ENCODE measurements at places on chromosomes 4 and X.

DNA sequence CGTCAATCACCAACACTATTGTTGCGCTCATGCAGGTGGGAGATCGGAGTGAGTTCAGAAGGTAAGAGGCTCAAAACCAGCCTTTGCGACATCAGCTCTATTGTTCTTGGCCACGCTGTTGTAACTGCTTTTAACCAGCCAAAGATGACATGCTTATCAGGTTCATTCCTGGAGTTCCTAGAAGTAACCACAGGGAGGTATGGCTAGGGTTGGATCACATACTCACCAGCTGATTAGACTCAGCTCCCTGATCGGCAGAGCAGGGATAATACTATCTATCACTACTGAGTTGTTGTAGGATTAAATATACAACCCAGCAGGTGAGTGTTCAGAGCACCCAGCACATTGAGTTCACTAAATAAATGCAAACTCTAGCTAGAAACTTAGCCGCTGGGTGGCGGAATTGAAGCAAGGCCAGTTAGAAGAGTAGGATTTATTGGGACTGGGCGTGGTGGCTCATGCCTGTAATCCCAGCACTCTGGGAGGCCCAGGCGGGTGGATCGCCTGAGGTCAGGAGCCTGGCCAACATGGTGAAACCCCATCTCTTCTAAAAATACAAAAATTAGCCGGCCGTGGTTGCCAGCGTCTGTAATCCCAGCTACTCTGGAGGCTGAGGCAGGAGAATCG, 12.4 kb downstream of the SLC34A2 start:
- DNase-seq = no peak

DNA sequence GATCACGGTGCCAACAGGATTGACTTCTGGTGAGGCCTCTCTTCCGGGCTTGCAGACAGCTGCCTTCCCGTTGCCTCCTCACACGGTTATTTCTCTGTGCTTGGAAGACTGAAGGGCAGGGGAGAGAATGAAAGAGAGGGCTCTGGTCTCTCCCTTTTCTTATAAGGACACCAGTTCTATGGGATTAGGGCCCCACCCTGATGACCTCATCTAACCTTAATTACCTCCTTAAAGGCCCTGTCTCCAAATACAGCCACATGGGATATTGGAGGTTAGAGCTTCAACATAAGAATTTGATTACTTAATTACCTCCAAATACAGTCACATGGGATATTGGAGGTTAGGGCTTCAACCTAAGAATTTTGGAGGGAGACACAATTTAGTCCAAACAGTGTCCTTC, 46.5 kb downstream of the EVC start:
- no peak for DNase-seq

DNA sequence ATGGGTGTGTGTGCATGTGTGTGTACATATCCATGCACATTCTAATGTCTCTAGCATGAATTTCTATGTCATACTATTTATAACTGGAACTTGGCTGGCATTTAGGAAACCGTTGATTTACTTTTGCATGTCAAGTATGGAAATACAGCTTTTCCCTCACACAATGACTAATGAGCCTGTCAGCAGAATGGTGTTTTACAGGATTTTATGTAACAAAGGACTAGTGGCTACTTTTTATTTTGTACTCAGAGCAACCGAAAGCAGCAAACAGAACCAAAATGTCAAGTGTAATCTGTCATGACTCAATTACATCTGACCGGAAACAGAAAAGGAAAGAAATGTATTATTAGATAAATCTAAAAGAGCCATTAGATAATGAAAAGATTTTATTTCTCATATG, 1911.5 kb upstream of the AGA start:
- DNase-seq = no peak

GRCh38 chr4:2284934-2285612, 23.2 kb upstream of the MXD4 start:
- no peak for DNase-seq

DNA sequence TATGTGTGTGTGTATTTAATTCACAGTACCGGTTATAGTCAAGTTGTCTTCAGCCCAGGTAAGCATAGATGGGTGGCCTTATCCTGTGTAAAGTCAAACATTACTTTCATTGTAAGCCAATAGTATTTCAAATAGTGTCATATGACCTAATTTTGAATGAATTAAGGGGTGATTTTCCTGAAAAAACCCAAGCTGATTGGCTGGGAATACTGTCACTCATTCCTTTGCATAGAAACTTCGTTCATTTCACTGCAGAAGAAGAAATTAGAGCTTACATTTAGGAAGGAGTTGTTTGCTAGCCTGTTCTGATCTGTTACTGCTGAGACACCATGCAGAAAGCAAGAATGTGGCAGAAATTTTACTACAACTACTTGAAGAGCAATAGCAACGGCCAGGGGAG, 45.4 kb downstream of the SMARCAD1 start:
- no peak for DNase-seq

- no peak for DNase-seq
Measured at GRCh38 chr4:90281541-90282355, 154.6 kb downstream of the CCSER1 start.

DNA sequence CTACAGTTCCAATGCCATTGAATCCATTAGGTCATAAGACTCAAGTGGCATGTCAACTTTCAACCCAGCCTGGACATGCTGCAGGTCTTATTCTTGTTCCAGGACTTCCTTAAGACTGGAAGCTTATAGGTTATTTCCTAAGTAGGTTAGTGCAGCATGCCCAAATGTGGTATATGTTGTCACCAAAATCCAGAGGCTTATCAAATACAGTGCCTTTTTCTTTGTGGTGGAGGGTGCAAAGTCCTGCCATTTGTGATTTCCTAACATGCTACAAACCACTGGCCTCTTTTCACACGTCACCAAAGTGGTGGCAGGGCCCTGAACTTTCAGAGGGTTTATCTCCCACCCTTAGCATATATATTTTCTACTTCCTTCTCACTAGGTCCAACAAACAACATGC, 9.7 kb upstream of the TMEM184C start:
- no peak for DNase-seq

DNA sequence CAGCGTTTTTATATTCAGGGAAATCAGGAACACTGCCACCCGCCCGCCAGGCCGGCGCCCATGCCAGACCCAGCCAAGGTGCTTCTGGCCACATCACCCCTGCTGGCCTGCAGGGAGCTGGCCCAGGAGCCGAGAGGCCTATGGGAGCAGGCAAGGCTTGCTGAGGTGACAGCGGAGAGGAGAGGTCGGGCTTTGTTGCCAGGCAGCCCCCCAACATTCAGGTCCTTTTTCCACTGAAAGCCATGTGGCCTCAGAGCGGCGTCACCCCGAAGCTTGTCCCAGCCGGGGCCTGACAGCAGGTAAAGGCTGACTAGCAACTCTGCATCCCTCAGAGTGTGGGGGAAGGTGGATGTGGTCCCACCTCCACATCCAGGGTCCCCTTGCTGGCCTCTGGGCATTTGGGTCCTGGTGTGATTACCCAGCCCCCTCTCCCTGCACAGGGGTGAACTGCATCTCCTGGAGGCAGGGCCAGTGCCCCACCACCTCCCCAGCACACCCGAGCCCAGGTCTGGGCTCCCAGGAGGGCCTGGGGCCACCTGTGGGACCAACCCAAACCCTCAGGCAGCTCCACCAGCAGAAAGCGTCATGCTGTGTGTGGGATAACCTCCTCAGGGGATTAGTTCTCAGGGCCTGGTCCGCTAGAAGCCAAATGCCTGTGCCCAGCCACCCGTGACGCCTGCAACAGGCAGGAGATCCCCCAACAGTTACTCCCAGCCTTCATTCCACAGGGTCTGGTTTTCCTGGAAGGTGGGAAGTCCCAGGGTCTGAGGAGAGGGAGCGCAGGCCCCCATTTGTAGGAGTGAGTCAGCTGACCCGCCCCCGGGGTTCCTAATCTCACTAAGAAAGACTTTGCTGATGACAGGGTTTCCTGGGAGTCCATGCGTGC, at the start of gene PDE6B:
Gene PDE6B (plus strand): TSS at position 869 of the 886 bp plus-strand sequence. CDS start 54 bp downstream, outside the sequence.
- DNase-seq = peak; percentile 43

- DNase-seq = no peak
Measured at GRCh38 chr4:172207886-172208285, 394.7 kb downstream of the GALNTL6 start.

GRCh38 chr4:140095694-140096482, 58.1 kb downstream of the MAML3 start:
- no peak for DNase-seq

DNA sequence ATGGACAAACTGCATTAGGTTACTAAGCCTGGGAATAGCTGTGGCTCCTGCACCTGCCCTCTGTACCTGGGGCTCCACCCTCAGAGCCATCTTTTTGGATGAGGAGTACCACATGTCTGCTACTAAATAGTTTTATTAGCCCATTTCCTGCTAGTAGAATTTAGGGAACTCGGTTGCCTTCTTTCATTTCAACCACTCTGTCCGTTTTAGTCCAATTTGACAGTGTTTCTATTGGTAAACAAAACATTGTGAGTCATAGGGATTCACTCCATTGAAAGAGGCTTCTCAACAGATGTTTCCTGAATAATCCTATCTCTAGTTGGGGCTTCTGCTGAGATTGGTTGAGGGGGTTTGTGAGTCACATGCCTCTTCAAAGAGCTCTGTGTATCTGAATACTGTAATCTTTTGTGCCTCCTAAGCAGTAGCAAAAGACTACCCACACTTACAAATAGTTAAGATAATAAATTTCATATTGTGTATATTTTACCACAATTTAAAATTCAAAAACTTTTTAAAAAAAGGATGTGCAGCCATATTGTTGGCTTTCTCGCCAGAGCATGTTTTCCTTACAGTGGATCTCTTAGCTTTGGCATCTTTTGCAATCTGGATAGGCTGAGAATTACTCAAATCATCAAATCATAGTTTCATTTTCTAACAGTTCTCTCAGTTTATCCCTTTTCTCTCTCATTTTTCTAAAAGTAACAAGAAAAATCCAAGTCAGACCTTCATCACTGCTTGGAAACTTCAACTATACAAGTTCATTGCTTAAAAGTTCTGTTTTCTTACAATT, 9.9 kb downstream of the FAM200B start:
- DNase-seq = peak; percentile 12

DNA sequence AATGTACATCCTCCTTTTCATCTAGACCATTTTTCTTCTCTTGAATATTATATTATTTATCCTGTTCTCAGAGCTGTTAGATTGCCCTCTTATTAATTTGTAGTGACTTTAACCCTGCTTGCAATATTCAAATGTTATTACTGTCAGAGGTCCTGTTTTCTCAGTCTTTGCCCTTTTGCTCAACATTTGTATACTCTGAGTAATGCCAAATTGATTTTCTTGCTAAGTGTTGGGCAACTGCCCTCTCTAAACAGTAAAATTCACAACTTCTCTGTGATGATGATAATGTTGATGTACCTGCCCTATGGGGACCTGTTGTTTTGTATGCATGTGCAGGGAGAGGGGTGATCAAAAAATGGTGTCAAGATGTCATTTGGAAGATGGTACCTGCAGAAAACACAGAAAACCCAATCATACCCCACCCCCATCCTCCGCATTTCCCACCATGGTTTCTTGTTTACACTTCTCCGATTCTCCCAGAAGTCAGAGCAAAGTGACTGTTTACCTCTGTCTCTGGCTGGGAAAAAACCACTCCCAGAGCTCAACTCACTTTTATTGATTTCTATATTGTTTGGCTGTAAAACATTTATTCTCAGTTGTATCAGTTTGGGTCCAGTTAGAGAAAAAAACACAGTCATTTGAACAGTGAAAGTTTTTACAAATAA, 694.0 kb downstream of the IL1RAPL1 start:
- DNase-seq = no peak

Measured in NCI-H524 (cell line).